ENCODE measurements at places on chromosomes 7 and 10.

- no peak for DNase-seq
Observed at GRCh38 chr10:49112851-49113250, 2.5 kb downstream of the VSTM4 start.

DNA sequence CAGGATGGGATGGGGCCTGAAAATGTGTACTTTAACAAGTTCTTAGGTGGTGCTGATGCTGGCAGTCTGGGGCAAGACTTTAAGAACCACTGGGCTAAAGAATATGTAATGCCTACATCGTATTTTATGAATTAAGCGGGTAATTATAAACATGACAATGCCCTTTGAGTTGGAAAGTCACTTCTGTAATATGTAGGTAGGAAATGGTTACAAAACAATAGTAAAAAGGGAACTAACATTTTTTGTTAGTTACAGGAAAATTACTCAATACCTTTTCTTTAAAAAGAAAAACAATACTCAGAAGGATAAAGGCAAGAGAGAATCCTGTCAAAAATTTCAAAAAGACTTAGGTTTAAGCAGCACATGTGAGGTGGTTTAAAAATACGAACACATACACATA, 48.3 kb upstream of the STEAP4 start:
- no peak for DNase-seq

GRCh38 chr7:74074770-74075169, 8.8 kb upstream of the LIMK1 start:
- no peak for DNase-seq

DNA sequence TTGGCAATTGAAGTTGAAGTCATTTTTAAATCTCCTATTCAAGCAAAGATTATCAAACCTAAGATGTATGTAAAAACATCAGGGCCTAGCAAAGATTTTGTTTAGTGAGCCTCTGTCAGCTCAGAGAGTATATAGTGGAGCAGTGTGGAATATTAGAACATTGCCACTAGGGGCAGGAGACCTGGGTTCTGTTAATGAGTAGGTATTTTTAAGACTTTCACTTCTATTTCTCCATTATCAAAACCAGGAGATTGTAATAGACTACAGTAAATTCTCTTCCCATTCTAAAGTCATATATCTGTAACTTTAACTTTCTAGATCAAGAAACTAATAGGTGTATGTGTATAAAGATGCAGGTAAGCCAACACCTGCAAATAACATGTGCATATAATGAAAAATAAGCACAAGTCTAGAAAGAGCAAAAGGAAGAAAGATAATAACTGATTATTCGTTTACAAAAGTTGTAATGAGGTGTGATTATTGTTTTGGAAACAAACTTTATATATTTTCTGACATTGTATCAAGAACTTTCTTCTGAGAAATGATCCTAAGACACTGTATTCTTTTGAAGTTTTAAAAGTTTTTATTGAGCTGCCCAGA, 64.4 kb downstream of the KCND2 start:
- peak; percentile 16 for DNase-seq

- no peak for DNase-seq
Observed at GRCh38 chr10:22323538-22324305, 2.8 kb downstream of the BMI1 start.

- no peak for DNase-seq
Observed at GRCh38 chr10:132992433-132993215, 50.3 kb upstream of the CFAP46 start.

GRCh38 chr7:100053215-100053614, 3.6 kb downstream of the ZSCAN21 start:
- peak; percentile 6 for DNase-seq

GRCh38 chr10:76026905-76027304, 595.5 kb downstream of the LRMDA start:
- DNase-seq: no peak

DNA sequence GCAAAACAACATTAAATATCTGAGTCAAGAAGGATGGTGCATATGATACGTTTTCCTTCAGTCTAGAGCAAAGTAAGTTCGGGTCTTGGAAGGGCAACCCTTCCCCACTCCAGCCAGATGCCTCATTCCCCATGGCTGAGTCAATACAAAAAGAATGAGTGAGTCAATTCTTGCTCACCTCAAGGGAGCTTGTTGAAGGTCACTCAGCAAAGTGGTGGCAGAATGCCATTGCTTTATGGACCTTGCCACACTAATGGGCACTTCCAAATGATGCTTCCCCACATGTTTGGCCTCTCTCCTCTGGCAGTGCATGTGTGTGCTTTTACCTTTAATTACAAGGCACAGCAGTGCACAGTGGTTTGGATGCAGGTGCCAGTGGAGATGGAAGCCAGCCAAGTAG, 296.5 kb downstream of the SORCS3 start:
- no peak for DNase-seq

DNA sequence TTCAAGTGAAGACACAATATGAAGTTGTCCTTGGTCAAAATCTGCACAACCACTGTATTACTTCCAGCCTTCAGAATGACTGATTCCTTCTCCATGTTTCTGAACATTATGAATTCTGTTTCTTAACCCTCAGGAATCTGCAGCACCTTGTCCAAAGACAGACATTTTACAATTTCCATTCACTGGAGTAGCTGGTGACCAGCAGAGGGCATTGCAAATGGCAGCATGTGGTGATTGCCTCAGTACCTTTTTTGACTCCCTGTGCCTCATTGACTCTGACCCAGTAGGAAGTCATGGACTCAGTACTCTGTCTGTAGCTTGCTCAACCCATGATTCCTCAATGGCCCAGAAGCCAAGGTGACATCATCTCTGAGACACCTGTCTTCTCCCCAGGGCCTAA, 879 bp upstream of the VPS41 start:
- DNase-seq: no peak

- DNase-seq: no peak
Observed at GRCh38 chr10:132273966-132274365, 33.8 kb downstream of the STK32C start.

DNA sequence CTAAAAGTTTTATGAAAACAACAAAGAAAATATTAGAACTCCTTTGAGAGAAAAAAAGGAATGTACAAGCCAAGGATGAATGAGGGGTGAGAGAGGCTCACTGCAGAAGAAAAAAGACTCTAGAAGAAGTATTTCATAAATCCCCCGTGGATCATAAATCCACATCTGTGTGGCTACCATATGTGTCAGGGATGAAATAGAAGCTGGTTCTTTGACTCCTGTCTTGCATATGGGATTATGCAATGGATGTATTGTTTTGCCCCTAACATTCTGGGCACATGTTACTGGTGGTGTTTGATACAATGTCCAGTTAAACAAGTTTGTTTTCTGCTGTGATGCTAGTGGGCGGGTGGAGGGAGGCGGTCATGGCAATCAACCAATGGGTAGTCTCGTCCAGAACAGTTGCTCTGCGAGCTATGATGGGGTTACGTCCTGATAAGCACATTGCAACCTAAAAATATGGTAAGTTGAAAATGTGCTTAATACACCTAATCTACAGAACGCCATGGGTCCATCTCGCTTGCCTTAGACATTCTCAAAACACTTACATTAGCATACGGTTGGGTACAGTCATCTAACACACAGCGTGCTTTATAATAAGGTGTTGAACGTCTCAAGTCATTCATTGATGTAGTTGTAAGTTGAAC, 34.1 kb upstream of the PITRM1 start:
- no peak for DNase-seq

DNA sequence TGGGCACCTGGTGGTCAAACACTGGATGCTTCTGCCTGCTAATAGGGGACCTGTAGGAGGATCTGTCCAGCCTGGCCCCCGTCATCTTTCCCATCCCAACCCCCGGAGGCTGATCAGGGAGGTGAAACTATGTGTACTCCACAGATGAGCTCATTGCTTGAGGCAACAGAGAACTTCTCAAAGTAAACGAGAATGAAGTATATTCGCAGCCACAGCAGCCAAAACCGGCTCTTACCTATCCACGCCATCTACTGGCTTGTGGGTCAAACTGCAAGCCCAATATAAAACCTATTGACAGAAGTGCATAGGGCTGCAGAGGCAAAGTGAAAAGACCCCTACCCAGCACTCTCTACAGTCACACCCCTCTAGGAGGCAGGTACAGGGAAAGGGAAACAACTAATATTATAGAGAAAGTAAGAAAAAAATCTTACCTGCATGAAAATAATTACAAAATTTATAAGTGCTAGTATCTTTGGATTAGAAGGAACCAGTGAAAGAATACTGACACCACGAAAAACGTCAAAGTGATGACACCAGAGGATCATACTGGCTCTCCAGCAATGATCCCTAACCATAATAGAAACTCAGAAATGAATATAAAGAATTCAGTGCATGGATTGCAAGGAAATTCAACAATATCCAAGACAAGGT, 973.5 kb downstream of the ANKRD7 start:
- DNase-seq: peak; percentile 25

GRCh38 chr7:122858320-122858719, 27.9 kb downstream of the CADPS2 start:
- DNase-seq: no peak

All from endothelial cell (in vitro differentiated cells).